ENCODE measurements at places on chromosomes 7 and 10. TPM values are rescaled to one million over a fixed set of nuclear protein-coding genes. Genes with fewer than 3 reads are reported as not detected.
A peak's percentile ranks its signal among the peaks of the same experiment; 100 is the strongest.

DNA sequence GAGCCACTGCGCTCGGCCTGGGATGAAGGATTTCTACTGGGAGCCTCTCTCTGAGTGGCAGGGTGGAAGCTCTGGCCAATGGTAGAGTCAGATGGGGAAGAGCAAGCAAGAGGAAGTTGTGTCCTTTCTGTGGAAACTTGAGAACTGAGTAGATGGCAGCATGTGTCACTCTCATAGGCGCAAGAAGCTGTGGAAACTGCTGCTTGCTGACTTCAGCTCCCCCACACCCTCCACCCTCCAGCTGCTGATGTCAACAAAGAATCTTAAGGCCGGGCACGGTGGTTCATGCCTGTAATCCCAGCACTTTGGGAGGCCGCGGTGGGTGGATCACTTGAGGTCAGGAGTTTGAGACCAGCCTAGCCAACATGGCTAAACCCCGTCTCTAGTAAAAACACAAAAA, 39.8 kb upstream of the SRGN start:
- H3K27me3 ChIP-seq: no peaks in the 10 kb centered on the region
- DNase-seq: no peak
- no peak overlapping the region for H3K4me3 ChIP-seq
- H3K36me3 ChIP-seq: no peaks in the 10 kb centered on the region
- H3K4me1 ChIP-seq: peaks cover 8% of the 10 kb centered on the region

DNA sequence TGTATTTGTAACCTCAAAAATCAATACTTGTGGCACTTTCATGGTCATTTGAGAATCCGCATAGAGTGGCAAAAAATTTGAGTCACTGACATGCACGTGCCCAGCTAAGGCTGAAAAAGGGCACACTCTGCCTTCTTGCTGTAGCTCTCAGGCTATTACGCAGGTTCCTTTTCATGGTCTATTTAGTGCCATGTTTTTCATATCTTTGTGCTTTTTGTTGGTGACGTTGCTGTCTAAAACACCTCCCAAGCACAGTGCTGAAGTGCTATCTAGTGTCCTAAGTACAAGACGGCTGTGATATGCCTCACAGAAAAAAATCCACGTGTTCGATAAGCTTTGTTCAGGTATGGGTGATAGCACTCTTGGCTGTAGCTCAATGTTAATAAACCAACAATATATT, 50.9 kb downstream of the CREB3L2 start:
- no peak overlapping the region for H3K27ac ChIP-seq
- no peak overlapping the region for H3K4me3 ChIP-seq
- H3K27me3 ChIP-seq: no peaks in the 10 kb centered on the region
- H3K4me1 ChIP-seq: no peaks in the 10 kb centered on the region
- H3K36me3 ChIP-seq: no peaks in the 10 kb centered on the region

DNA sequence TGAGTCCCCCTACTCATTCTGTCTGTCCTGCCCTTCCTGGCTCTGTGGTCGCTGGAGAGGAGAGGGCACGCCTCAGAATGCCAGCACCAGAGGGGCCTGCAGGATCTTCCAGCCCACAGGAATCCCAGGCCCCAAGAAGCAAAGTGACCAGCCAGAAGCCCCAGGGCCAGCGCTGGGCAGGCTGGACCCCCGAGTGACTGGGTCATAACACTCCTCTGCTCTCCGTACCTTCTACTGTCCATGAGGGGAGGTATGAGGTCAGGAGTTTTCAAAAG, 102.6 kb upstream of the GPR26 start:
- no peaks in the 10 kb centered on the region for H3K36me3 ChIP-seq
- H3K4me1 ChIP-seq: no peaks in the 10 kb centered on the region
- H3K4me3 ChIP-seq: no peak overlapping the region
- H3K27me3 ChIP-seq: peaks cover 52% of the 10 kb centered on the region
- no peak overlapping the region for H3K27ac ChIP-seq
- no peak for DNase-seq

Gene TBL2
- total RNA-seq: 31.6 TPM

DNA sequence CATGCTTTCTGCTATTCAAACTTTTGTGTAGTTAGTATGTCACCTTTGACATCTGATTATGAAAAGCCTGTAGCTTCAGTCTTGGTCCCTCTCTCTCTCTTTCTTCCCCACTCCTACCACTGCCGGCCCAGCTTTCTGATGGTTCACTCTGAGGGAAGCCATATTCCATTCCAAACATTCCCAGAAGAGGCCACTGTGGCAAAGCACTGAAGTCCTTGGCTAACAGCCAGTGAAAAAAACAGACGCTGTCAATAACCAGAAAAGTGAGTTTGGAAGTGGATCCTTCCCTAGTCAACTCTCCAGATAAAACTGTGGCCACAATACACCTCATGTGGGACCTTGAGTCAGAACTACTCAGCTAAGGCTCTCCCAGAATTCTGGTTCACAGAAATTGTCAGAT, 950.7 kb upstream of the PHF14 start:
- no peak overlapping the region for H3K4me3 ChIP-seq
- no peaks in the 10 kb centered on the region for H3K27me3 ChIP-seq
- H3K36me3 ChIP-seq: no peaks in the 10 kb centered on the region
- no peaks in the 10 kb centered on the region for H3K4me1 ChIP-seq
- no peak for DNase-seq

Gene TMEM130
- total RNA-seq: not detected

Gene DPP6
- not detected for total RNA-seq

DNA sequence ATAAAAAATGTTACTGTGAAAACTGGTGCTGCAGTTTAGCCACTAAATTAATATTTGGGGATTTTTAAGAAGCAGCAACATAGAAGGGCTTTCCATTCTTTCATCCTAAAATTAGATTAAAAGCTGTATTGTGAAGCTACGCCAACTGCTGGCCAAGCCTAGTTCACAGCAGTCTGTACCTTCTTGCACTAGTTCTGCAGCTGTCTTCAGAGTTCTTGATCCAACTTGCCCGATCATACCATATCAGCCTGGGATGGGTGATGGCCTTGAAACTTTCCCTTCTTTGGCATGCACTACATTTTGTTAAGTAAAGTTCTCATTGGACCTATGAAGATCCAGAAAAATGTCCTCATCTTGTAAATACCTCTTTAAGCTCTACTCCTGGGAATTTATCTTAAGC, 20.3 kb upstream of the PANK1 start:
- no peaks in the 10 kb centered on the region for H3K4me1 ChIP-seq
- no peak for DNase-seq

DNA sequence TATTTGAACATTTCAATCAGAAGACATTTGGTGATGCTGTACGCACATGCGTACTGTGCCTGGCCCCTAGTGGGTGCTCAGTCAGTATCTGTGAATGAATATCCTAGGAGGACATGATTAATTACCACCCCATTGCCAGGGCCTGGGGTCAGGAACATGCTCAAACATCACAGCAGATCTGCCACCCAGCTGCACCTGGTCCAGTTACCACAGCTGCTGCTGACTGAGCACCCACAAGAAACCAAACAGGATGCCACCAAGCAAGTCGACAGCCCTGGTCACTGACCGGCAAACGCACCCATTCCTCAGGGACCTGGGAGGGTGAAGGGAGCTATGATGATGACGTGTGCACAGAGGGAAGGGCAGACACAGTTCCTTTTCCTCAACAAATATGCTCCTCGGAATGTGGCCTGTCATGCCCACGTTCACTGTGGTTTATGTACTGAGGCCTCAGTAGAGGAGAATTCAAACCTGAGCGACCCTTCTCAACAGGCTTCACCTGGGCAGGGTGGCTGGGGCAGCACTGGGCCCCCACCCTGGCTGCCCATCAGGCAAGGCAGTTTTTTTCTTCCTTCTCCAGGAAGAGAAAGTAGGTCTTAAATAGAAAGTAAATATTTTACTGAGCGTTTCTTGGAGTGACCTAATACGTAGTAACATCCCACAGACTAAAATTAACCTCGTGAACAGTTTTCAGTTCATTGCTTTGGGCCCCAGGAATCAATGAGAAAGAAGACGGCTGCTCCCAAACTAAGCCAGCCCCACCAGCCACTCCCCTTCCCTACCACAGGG, 13.4 kb downstream of the CTBP2 start:
- H3K4me3 ChIP-seq: no peak overlapping the region
- DNase-seq: no peak
- no peaks in the 10 kb centered on the region for H3K36me3 ChIP-seq
- H3K4me1 ChIP-seq: peaks cover 6% of the 10 kb centered on the region

DNA sequence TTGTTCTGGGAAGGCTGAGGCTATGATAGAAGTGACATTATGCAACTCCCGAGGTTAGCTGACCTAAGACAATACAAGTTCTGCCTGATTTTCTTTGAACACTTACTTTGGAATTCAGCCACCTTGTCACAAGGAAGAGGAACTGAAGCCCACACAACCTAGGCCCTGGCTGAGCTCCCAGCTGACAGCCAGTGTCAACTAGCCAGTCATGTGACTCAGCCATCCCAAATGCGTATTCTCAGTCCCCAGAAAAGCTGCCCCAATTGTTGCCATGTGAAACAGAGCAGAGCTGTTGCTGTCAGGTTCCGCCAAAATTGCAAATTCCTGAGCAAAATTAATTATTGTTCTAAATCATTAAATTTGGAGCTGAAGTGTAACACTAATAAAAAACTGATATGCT, 1010.0 kb downstream of the XPNPEP1 start:
- no peaks in the 10 kb centered on the region for H3K36me3 ChIP-seq
- H3K4me3 ChIP-seq: no peak overlapping the region
- H3K27me3 ChIP-seq: peaks cover 5% of the 10 kb centered on the region
- no peak overlapping the region for H3K27ac ChIP-seq

Gene CHST15
- 2.4 TPM for total RNA-seq

DNA sequence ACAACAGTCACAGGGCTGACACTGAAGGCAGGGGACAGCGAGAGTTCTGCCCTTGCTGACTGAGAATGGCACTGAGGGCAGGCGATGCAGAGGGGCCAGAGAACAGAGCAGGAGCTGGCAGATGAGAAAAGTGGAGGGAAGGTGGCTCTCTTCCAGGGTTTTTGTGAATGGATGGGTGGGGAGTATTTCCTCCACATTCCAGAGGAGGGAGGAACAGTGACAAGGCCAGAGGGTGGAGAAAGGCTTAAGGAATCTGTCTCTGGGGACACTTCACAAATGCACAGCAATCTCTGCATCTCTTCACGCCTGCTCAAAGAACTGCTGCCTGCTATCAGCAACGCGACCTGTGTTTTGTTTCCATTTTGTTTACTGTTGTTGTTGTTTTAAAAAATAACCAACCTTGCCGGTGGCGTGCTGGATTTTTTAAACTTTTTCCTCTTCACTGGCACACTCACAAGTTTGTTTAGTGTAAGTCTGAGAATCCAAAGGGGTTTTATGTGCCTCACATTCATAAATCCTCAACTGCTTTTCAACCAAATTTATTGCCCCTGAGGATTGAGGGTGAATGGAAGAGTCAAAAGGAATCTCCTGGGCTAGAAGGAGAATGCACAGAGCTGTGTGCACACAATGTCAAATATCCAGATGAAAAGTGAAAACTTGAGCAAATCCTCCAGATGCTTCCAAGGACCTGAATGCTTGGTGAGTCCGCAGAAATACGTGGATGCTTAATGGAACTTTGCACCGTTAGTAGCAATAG, 129.3 kb downstream of the GLI3 start:
- H3K4me3 ChIP-seq: no peak overlapping the region
- no peaks in the 10 kb centered on the region for H3K4me1 ChIP-seq
- peaks cover 4% of the 10 kb centered on the region for H3K27me3 ChIP-seq
- DNase-seq: no peak
- no peak overlapping the region for H3K27ac ChIP-seq

DNA sequence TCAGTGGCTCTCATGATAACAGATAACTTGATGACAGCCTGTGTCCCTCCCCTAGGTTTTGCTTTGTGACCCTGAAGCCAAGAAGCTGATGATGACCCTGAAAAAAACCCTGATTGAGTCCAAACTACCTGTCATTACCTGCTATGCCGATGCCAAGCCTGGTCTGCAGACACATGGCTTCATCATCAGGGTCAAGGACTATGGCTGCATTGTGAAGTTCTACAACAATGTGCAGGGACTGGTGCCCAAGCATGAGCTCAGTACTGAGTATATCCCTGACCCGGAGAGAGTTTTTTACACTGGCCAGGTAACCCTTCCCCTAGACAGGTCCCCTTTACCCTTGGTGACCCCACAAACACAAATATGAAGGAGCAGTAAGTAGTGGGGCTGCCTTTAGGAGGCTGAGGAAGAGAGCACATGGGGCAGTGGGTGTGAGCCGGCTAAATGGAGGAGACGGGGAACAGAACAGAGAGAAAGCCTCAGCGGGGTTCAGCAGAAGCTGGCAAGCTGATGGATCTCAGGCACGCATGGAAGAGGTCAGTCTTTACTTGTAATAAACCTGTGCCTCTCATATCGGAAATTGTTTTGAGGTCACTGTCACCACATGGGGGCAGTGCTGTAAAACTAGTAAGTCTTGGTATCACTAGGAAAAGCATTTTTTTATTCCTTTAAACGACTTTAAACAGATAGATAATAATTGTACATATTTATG, 20.2 kb downstream of the PDCD11 start:
- H3K36me3 ChIP-seq: peaks cover 87% of the 10 kb centered on the region
- no peak overlapping the region for H3K4me3 ChIP-seq
- DNase-seq: peak; percentile 38
- H3K4me1 ChIP-seq: no peaks in the 10 kb centered on the region
- no peaks in the 10 kb centered on the region for H3K27me3 ChIP-seq

Gene BLOC1S2
- total RNA-seq: 44.1 TPM

GRCh38 chr10:88473989-88474883, 108.9 kb downstream of the RNLS start:
- DNase-seq: no peak
- no peaks in the 10 kb centered on the region for H3K4me1 ChIP-seq
- no peak overlapping the region for H3K4me3 ChIP-seq
- no peak overlapping the region for H3K27ac ChIP-seq
- H3K27me3 ChIP-seq: no peaks in the 10 kb centered on the region

DNA sequence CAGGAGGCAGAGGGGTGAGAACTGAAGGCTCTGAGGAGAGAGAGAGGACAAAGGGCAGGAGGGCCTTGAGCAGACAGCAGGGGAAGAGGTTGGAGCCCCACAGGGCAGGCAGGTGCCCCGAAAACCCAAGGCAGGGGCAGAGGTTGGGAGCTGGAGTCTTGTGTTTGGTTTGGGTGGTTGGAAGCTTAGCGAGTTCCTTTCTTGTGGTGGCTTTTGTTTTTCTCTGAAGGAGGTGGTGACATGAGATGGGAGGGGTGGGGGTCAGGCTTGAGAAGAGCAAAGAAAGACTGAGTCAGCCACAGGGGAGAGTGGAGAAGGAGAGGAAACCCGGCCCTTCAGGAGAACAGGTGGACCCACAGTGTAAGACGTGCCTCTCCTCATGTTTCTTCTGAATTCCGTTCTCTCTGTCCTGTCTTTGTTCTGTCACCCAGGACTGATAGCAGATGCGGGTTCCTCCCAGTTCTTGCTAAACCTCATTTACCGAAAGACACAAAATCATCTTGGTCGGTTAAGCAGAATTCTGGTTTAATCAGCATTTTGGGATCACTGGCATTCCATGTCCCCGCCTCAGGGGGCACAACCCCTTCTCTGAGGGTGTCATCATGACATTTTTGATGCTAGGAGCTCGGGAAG, 95.3 kb downstream of the INSYN2A start:
- H3K4me1 ChIP-seq: no peaks in the 10 kb centered on the region
- H3K27ac ChIP-seq: no peak overlapping the region
- no peak overlapping the region for H3K4me3 ChIP-seq
- DNase-seq: no peak
